ENCODE measurements at places on chromosomes 13 and 19.

DNA sequence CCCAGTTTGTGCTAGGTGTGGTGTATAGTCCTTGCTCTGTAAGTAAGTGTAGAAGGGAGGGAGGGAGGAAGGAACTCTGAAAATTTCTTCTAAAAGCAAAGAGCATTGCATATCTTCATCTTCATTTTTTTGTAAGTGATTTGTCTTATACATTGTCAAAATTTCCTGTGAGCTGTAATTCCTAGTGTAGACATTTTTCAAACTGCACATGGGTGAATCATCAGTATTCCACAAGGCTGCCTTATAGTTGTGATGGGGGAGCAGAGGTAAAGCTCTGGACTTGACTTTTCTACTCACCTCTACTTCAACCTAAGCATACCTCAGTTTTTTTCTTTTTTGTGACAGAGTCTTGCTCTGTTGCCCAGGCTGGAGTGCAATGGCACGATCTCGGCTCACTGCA lies 86.9 kb downstream of the CDK8 start:
- DNase-seq = no peak

DNA sequence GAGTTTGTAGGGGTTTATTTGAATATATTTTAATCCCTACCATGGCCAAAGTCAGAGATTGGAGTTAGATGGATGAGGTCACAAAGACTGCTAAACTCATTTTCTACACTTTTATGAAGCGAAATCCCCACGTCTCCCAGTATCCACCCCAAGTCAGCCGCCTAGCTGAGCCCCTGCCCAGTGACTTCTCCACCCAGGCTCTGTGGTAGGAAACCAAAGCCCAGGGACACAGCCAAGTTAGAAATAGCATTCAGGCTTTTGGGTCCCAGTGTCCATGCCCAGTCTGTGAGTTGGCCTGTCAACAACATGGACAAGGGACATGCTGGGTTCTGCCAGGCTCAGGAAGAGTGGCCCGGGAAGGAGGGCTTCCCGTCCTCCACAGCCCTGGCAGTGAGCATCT lies 474.0 kb downstream of the FOXO1 start:
- no peak for DNase-seq

DNA sequence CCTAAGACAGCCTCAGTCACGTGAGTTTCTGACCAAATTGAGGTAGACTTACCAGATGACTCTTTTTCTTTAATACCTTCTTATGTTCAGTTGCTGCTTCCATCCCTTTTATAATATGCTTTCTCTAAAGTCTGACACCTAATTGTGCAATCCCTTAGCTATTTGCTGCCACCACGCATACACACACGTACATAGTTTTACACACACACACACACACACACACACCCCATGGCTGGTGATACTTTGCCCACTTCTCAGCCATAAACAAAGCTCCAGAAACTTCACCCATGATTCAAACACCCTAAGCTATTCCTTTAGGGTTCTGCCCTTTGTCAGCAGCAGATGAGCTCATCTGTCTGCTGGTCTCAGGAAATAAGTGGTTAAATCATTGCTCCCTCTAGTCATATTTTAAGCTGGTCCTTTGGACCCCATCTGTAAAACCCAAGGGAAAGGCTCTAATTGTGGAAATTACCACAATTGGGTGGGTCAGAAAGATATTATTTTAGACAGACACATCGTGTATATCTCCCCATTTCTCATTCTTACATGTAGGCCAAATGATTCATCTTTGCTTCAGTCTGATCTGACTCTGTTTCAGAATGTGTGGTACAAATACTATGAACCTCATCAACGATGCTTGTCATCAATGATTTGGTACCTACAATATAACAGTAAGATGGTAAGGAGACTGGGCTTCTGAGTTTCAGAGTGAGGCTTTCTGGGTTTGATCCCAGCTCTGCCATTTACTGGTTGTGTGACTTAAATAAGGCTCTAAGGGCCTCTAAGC lies 69.2 kb downstream of the NALCN start:
- no peak for DNase-seq

- DNase-seq = no peak
Measured at GRCh38 chr19:48962029-48962848, 2.9 kb upstream of the FTL start.

DNA sequence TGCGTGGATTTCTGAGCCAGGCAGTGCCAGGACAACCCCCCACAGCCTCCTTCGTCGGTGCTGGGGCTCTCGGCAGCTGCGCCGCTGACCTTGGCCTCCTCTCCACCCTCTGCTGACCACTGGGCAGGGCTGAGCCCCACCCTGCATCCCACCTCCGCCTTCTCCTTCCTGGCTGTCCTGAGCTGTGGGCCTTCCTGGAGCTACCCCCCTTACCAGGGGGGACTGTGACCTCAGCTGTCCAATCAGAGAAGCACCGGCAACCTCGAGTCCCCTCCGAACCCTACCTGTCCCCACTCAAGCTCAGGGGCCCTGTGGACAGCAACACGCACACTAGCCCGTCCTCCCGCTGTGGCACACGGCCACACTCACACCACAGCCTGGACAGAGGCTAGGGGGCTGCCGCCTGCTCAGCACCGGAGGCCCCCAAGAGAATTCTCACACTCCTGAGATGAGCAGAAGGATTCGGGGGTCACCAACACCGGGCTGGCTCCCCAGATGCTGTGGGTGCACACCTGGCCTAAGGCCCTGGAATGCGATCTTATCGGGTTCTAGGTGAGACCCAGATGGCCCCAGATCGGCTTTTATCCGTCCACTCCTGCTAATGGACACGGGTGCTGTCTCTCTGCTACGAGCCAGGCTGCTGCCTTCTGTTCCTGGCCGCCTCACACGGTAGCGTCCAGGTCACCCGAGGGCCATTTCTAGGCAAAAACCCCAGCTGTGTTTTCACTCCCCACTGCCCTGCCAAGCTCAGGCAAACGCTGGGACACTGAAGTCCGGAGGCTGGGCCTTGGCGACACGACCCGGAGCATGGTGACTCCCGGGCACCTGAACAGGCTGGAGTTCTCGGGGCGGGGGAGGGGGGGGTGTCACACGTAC lies 32.5 kb upstream of the CACTIN start:
- DNase-seq = no peak

DNA sequence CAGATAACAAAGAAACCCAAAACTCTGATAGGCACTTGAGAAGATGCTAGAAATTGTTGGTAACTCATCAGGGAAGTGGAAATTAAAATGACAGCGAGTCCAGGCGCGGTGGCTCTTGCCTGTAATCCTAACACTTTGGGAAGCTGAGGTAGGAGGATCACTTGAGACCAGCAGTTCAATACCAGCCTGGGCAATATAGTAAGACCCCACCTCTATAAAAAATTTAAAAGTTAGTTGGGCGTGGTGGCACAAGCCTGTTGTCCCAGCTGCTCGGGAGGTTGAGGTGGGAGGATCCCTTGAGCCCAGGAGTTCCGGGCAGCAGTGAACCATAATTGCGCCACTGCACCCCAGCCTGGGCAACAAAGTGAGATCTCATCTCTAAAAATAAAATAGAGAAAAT lies 2.6 kb upstream of the RYR1 start:
- no peak for DNase-seq

DNA sequence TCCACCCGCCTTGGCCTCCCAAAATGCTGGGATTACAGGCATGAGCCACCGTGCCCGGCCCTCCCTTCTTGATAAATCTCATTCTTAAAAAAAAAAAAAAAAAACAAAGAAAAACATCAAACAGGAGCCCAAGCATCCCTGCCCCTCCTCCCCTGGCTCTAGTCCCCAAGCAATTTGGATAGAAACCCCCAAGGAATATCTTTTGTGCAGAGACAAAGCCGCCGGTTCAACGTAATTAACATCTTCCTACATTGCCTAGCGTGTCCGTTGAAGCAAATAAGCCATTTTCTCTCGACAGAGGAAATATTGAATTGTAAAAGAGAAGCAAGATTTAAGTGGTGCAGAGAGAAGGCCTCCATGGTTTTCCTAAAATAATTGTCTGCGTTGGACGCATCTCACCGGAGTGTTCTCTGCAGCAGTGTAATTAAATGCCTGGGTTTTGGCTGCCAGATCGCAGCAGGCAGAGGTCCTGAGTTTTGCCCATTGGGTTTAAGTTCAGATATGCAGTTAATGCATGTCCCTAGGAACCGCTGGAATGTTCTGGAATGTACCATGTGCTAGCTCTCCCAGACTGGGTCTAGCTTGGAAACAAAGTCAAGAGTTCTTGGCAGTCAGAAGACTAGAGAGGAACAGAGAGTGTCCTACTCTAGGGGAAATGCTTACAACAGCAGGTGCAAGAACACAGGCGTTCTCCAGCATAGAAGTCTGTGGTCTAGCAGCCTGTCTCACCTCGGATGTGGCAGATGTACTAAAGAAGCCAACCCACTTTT lies 30.8 kb downstream of the PIN1 start:
- no peak for DNase-seq

DNA sequence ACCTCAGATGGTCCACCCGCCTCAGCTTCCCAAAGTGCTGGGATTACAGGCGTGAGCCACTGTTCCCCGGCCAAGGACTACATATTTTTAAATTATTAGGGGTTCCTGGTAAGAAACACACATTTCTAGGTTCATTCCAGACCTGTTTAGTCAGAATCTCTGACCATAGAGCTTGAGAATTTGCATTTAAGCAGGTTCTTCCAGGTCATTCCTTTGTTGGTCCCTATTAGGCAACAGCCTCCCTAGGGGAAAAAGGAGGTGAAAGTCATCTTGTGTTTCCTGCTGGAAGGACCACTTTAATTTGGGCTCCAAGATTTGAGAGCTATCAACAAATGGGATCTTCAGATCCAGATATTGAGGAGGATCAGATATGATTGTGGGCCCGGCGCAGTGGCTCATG lies 16.3 kb downstream of the S1PR2 start:
- DNase-seq = no peak

GRCh38 chr19:1066748-1067340 lies at the start of gene ARHGAP45:
TSS of gene ARHGAP45 (plus strand) at chr19:1067167. CDS start at chr19:1067406, 239 bp downstream.
- DNase-seq = no peak

DNA sequence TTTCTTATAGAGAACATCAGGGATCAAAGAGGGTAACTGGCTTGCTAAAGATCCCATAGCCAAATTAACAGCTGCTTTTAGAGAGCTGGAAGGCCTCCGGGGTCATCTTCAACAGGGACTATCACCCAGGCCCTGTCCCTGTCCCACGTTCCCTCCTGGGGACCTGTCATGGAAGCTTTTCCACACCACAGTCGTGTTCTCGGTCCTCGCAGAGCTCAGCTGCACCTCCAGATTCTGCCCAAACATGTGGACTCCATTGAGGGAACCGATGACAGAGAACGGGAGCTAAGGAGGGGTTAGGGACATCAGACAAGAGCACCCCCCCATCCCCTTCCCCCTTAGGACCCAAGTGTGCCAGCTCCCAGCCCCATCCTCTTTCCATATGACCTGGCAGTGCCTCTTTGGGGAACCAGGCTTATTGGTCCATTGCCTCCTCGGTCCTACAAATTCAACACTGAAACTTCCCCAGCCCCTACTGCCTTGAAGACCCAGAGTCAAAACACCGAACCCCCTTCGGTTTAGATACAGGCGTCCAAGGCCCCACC lies 568 bp downstream of the FUZ start:
- DNase-seq = no peak

DNA sequence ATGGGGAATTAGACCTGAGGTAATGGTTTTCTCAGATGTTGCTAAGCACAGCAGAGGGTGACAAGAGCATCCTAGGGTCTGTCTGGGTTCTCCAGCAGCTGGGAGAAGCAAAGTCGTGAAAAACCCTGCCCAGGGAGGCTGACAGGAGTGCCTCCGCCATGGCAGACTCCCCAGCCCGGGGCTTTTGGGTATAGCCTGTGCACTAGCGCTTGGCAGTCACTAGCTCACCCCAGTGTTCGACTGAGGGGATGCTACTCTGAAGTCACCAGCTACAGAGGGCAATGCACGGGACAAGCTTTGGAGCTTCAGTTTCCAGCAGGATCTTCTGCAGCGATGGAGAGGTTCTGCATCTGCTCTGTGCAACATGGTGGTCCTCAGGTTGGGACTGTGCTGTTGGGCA lies 87.5 kb downstream of the ING1 start:
- DNase-seq = no peak

- DNase-seq = no peak
Measured at GRCh38 chr13:46295491-46296114, 83.9 kb downstream of the LRRC63 start.

DNA sequence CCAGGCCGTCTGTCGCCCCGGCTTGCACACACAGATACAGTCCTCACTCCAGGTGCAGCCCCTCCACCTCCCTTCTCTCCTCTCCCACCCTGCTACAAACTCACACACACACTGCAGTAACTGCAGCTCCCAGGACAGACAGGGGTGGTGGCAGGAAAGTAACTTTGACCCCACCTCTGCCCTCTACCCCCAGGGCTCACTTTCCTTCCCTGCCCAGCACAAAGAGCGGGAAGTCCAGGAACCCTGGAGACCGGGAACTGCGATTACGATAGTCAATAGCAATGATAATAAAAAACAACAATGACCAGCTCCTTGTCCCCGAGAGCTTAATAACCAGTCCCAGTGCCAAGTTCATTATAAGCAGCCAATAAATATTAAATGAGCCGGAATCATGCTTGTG lies at the start of gene CEACAM20:
Gene CEACAM20, minus strand, starts transcription at position 140 of the 400 bp plus-strand sequence. CDS start 166 bp downstream, outside the sequence.
- no peak for DNase-seq

- no peak for DNase-seq
Measured at GRCh38 chr19:45866400-45867176, 2.5 kb downstream of the FOXA3 start.

DNA sequence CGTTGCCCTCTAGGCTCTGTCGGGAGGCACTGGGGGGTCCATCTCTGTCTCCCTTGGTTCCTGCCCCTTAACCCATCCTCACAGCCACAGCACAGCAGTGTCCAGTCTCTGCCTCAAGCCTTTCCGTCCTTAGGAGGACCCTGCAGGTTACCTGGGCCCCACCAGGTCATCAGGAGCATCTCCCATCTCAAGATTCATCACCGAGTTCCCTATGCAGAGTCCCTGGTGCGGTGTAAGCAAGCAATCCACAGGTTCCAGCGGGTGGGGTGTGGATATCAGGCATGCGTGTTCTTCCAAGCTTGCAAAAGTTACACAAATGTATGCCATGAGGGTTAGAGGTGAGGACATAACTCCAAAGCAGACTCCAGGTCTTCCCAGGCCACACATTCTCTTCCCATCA lies 20.9 kb upstream of the GAS6 start:
- DNase-seq = no peak

DNA sequence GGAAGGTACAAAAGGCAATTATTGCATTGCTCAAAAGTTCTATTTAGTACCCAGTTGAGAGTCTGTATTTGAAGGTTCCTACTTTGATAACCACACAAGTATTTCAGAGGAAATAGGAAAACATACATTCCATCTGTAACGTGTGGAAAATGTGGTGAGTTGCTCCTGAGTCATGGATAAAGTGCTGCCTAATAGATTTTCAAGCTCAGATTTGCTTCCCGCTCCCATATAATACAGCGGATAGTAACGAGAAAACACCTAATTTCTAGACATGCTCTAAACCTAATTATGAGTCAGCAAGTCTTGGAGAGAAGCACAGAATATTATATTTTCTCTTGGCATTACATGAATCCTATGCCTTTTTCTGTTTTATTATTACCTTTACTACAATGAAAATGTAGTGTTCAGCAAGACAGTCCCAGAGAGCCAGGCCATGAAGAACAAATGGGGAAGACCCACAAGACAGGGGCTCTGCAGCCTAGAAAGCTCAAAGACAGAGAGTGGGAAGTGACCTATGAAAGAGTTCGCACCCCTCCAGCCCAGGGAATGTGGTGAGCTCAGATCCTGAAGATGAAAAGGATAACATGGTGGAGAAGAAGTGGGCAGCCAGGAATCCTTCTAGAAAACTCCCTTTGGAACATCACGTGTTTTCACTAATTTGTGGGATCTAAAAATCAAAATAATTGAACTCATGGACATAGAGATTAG lies 116.1 kb downstream of the STARD13 start:
- DNase-seq = no peak
